ENCODE measurements at places on chromosomes 13 and 19.

GRCh38 chr19:39500543-39500942 is 1.8 kb downstream of the DLL3 start:
- DNase-seq: no peak

GRCh38 chr13:25046985-25047511 is 48.9 kb upstream of the PABPC3 start:
- no peak for DNase-seq

DNA sequence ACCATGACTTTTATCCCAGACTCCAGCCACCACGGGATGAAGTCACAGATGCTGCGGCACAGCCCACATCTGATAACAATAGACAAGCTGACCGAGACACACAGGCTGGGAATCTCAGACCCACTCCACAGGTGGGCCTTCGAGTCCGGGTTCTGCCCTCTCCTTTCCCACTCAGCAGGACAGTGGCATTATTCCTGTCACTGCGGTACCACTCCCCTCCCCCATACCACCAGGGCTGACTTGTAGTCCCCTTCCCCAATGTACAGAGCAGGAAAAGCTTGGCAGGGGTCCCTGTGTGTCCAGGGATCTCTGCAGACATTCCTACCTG is 179 bp upstream of the AMER2 start:
- DNase-seq: no peak

- no peak for DNase-seq
These were observed 312 bp downstream of the GSK3A start for GRCh38 chr19:42242069-42242511.

DNA sequence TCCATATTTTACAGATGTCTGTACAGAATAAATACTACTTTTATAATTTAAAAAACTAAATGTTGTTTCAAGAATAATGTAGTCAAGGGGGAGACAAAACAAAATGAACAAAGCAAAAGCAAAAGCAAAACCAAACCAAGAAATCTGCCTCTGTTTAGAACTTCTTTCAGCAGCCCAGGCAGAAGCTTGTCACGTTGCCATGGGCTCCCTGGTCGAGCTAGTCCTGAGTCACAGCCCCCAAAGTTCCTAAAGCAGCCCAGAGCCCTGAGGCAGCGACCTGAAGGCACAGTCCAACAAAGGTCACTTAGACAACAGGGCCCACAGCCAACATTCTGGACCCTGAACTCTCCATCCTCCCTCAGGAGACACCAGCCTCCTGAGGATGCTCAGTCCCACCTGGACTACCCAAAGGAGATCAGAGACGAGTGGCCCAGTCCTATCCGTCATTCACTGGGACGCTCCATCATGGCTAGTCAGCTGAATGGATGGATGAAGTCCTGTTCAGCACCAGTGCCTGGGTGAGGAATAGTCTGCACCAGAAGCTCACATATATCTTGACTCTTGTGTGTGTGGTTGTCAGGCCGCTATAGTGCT is 41.7 kb downstream of the SIAH3 start:
- DNase-seq: no peak

DNA sequence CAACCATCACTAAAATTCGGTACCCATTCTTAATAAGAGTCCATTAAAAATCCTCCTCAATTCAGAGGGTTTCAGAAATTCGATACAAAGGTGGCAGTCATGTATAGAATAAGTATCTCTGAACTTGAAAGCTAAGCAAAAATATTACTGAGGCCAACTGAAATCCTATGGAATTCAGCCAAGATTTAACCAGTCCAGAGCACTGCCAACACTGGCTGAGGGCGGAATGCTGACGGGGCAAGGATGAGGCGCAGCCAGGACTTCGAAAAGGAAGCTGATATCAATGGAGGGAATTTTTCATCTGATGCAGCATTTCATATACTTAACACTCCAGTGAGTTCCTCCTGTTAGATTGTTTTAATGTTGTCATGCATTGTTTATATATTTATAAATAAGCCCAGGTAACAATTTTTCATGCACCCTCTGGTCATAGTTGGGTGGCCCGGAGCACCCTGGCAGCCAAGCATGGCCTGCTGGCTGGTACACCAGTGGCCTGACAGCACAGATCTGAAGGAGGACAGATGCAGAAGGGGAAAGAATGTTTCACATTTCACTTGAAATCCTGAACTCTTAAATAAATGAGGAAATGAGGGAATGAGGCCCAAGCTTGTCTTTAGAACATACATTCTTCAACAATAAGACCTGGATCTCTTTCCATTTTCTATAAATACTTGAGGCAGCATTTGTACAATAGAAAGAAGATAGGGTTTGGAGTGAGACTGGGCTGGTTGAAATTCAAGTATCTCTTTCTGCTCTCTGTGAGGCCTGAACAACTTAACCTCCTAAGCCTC is 41.5 kb downstream of the WDFY2 start:
- DNase-seq: no peak

DNA sequence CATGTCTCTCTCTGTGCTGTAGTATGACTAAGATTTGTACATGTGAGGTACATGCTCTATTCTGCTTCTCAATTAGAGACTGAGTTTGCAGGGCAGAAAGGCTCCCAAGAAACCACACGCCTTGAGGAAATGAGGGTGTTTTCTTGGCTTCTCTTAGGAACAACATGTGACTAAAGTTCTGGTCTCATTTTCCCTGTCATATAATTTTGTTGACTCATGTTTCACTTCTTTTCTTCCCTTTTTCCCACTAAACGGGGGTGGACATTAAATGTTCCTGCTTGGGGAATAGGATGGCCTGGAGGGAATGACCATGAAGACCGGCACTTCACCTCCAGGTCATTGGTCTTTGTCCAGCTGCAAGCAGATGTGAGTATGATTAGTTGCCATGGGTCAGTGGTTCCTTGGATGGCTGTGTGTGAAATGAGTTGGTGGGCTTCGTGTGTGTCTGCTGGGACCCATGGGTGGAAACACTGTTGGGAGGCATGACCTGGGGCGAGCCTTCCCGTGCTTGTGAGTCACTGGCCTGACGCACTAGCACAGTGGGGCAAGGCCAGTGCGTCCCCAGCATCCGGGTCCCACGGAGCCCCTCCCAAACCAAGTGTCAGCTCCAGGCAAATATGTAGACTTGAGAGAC is 56.6 kb downstream of the COL4A1 start:
- no peak for DNase-seq

- no peak for DNase-seq
These were observed 20.9 kb upstream of the GAS6 start for GRCh38 chr13:113884821-113885220.

GRCh38 chr13:46339035-46339666 is 47.9 kb downstream of the RUBCNL start:
- no peak for DNase-seq

DNA sequence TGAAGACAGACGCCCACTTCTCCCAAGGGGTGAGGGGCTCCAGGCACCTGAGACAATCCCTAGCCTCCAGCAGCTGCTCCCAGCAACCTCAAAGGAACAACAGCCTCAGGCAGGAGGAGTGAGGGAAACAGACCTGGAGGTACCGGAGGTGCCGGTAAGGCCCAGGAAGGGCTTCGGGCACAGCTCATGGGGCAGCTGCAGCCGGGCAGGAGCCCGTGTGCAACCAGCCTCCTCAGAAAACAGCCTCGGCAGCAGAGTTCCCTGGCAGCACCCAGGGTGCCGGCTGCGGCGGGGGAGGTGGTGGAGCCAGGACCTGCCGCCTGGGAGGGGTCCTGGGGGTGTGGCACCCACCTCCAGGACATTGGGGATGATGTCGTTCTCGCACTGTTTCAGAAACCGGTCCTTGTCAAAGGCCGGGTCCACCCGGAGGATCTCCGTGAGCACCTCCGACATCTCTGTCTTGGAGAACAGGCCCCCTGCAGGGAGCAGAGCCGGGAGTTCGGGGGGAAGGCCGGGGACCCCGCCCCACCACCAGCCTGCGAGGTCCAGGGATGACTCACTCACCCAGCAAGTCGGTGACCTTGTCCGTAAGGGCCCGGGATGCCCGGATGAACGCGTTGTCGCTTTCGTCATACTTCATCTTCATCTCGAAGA is 6.5 kb upstream of the CTXN1 start:
- DNase-seq: no peak

DNA sequence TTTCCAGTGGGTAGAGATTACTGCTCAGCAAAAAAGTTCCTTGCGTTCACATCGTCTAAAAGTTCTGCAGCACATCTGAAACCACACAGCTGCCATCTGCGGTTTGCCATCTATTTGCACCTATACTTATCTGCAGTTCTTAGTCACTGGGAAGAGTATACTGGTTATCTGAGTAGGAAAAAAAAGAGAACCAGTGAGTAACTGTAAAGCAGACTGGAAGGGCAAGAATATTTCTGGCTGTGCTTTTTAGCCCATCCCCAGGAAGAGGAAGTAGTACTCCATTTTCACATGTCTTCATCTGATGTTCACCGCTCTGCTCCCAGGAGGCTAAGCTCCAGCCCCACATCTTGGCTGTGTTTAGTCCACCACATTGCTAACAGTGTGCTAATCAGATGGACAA is 35.6 kb downstream of the EFNB2 start:
- no peak for DNase-seq

GRCh38 chr19:10961073-10961860 is 437 bp downstream of the SMARCA4 start:
- no peak for DNase-seq

- no peak for DNase-seq
These were observed 87.8 kb downstream of the ANKRD10 start for GRCh38 chr13:110826861-110827672.

GRCh38 chr13:28429685-28430290 is 65.1 kb downstream of the FLT1 start:
- peak; percentile 35 for DNase-seq

DNA sequence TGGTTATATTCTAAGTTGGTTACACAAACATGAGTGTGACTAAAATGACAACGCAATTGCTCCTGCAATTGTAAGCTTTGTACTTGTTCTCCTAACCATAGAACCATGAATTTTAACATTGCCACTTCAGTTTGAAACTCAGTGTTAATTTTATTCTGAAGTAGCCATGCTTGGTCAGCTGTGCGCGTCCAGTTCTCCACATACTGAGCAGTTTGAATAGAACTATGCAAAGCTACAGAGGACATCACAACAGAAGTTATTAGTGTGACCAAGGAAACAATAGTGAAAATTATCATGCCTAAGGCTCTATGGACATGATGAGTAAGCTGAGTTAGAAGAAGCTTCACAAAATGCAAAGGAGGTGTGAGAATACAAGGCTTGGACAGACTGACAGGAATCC is 19.6 kb upstream of the ZNF100 start:
- no peak for DNase-seq

DNA sequence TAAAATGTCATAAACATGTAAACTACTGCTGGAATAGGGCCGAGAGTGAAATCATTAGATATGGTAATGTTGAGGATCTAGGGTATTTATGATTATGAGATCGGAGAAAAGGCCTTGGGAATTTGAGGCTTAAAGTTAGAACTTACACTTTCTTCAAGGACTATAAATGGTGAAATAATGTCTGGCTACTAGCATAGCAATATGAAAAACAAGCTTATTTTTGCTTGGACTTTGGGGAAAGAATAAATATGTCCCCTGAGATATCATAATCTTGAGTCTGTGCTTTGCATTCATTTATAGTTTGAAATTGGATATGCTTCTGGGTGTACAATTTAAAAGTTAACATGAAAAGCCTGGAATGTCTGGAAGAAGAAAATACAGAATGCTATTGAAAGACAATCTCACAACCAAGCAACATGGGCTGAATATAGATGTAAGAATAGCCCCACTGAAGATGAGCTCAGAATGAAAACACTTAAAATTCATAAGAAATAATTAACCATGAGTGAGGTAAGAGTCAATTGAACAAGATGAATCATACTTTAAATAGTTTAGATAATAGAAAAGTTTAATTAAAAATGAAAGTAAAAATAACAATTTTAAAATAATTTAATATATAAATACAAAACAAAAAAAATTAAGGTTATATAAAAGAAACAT is 1555.4 kb upstream of the MIR17HG start:
- DNase-seq: no peak

DNA sequence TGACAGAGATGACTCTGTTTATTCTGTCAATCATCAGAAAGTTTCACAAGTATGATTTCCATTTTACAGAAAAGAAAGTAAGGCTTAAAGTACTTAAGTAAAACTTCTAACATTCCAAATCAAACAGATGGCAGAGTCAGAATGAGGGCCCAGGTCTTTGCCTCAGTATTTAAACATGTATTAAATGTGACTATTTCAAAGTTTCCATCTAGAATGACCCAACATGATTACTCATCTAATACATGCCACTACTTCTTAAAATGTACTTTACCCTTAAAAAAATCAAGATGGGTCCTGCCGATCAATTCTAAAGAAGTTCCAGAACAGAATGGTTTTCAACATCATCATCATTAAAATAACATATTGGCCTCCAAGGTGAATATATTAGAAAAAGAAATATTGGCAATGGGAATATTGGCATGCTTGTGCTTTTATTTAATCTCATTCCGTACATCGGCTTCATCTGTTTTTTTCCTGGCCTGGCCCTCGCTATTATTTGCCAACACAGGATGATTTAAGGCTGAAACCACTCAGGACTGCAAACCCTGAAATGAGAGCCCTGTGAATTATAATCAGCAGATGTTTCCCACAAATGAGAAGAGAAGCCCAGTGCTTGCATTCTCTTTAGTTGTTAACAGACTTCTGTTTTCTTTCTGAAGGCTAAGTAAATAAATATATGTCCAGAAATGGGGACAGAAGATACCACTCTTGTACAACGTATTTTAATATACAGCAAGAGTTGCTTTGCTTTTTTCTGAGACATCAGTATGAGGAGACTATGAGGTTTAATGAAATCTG is 340.0 kb downstream of the DNAJC15 start:
- DNase-seq: no peak

DNA sequence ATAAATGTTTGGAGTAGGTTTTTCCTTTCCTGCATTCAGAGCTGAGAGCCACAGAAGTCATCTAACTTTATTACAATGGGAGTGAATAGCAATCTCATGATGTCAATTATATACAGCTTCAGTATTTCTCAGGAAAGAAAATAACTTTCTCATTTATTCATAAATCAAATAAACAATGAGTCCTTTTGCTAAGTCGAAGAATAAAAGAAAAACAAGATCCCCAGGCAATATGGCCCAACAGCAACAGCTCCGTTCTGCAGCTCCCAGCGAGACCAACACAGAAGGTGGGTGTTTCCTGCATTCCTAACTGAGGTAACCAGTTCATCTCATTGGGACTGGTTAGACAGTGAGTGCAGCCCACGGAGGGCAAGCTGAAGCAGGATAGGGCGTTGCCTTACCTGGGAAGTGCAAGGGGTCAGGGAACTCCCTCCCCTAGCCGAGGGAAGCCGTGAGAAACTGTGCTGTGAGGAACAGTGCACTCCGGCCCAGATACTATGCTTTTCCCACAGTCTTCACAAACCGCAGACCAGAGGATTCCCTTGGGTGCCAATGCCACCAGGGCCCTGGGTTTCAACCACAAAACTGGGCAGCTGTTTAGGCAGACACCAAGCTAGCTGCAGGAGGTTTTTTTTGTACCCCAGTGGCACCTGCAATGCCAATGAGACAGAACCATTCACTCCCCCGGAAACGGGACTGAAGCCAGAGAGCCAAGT is 128.2 kb downstream of the SLITRK1 start:
- no peak for DNase-seq

- no peak for DNase-seq
These were observed 5.2 kb downstream of the POLRMT start for GRCh38 chr19:628168-628567.

- DNase-seq: no peak
These were observed 4.2 kb downstream of the ZSCAN5A start for GRCh38 chr19:56310462-56310861.

GRCh38 chr13:91778123-91778522 is 379.7 kb downstream of the GPC5 start:
- DNase-seq: no peak

- DNase-seq: no peak
These were observed 223.6 kb downstream of the TM9SF2 start for GRCh38 chr13:99724633-99725517.

Data from GM19239 (cell line).